ENCODE measurements at places on chromosomes 6 and 20. TPM values are rescaled to one million over a fixed set of nuclear protein-coding genes. Genes with fewer than 3 reads are reported as not detected.

The KPNA5 gene
- 8.4 TPM for total RNA-seq

The TRIM10 gene
- not detected for total RNA-seq

The ZSCAN31 gene
- total RNA-seq, result 2.0 TPM

The RAB44 gene
- total RNA-seq, result under 0.01 TPM

The XKR7 gene
- not detected for total RNA-seq

Measured in placental pericyte (primary cell).